Kidney tubule cell (primary cell): ENCODE measurements at places on chromosomes 2 and 18.

DNA sequence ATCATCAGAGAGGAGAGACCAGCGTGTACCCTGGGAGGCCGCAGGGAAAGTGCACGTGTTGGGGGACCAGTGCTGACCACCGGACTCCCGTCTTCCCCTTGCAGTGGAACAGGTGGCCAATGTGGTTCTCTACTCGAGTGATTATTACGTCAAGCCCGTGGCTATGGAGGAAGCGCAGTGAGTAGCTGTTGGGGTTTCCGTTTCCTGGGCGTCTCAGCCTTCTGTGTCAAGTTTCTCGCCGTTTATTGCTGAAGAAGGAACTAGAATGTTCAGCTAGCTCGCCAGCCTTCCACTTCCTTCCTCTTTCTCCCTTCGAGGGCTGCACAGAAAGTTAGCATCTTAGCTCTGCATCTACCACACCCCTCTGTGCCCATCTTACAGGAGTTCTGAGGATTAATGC, 22.8 kb upstream of the DGKD start:
- DNase-seq = no peak

DNA sequence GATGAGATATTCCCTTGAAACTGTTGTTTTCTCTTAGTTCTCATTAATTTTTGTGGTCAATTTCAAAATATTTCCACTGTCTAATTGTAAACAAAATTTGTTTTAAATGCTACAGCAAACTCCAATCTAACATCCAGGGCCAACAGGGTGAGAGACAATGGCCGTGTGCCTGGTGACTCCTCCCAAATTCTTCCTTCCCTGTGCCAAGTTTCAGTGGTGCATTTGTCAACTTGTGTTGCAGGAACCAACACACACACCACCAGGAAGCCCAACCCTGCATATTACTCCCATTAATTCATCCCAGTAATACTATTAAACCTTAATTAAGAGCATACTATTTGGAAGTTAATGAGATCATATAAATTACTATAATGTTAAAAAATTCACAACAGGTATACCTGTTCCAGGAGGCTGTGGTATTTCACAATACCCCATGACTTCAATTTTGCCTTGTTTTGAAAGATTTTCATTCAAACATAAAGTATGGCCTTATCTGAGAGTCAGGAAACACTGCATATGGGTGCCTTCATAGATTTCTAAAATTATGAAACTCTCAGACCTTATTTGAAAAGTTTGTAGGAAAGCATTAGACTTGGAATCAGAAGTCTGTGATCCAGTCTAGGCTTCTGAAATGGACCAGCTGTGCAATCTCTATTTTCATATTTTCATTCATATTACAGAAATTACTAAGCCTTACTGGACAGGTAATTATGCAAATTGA, 1.1 kb downstream of the SERPINB2 start:
- no peak for DNase-seq

GRCh38 chr2:60025496-60025895, 528.0 kb downstream of the BCL11A start:
- DNase-seq = no peak

DNA sequence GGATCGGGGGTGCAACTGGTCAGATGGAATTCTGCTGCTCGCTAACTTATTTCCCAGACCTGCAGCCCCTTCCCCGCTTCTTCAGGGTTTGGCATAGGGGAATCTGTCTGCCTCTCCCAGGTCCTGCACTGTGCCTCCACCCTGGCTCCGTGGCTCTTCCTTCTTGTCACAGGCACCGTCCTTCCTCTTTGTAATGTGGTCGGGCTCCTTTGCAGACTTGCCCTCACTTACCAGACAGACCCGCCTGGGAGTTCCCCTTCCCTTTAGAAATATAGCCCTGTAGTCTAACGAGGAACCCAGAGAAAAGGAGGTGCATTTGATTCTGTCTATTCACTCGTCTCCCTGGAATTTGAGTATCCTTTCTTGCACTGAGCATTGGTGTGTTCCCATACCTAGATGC, 63.9 kb upstream of the PAX8 start:
- no peak for DNase-seq

GRCh38 chr2:147110317-147110716, 734.5 kb upstream of the ACVR2A start:
- DNase-seq = peak; percentile 69

DNA sequence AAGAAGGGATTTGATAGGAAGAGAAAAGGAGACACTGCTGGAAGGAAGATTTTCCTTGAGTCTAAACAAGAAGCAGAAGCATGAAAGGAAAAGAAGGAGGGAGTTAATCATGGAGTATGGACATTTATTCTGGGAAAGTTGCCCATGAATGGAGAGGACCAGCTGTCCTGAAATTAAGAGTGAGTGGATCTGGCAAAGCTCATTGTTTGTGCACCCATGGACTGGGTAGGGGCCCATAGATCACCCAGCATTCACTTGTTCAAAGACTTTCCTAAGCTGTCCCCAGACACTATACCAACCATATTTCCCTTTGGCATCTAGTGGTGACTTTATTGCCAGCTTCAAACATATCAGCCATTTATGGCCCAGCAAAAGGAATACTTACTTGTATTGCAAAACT, 422.7 kb downstream of the FBXO15 start:
- DNase-seq = no peak

GRCh38 chr2:230680463-230681170, 32.0 kb upstream of the CAB39 start:
- DNase-seq = peak; percentile 75

GRCh38 chr2:47345590-47345924, 57.4 kb upstream of the MSH2 start:
- no peak for DNase-seq

- peak; percentile 66 for DNase-seq
These were observed 32.4 kb upstream of the PPM1B start for GRCh38 chr2:44136252-44136651.

DNA sequence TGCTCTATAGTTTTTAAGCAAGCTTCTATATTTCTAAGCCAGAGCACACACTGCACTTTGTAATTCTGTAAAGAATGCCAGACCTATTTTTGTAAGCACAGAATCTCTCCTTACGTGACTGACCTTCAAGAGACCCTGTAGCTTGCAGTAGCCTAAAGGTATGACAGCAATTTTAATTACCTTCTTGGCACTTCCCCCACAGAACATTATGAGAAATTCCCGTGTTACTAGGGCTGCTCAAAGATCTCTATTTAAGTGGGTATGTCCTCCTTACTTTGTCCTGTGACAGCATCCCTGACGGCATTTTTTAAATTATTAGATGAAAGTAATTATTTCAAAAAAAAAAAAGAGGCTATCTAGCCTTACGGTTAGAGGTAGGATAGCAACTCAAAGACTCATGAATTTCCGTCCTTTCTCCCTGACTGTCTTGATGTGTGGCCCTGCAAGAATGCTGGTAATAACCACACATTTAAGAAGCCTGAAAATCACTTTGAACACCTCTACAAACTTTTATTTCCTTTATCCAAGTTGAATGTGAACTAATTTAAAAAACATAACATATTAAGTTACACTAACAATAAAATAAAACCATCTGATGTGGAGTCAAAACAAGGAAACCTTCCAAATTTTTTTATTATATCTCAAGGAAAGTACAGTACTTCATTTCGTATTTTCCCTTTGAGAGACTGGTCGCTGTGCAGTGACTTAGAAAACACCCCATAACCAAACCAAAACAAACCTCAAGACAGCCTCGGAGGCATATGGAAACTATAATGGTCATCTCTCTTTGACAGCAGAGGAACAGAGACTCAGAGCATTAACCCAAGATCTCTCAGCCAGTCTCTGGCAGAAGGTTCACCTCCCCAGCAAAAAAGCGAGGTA, 54.9 kb downstream of the THUMPD2 start:
- peak; percentile 58 for DNase-seq

DNA sequence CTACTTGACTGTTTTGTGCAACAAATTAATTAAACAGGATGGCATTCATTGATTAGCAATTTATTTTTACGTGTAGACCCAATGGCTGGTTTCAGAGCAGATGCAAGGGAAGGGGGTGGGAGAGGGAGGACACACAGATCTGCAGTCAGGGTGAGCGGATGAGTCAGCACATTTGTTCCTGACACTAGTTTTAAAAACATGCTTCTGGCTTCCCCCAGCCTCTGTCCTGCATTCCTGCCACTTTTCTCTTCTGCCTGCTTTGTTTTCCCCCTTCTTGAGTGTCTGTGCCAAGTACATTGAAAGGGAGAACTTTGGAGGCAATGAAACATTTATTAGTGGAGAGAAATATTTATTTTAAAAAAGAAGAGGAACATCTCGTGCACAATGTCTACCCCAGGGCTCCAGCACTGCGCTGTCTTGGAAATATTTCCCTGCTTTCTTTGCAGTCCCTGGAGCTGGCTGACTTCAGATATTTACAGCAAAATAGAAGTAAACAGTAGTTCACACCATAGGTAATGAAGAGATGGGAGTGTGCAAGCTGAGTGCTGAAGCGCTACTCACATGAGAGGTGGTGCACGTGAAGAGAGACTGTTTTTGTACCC, 52.2 kb downstream of the NRP2 start:
- DNase-seq = peak; percentile 64

DNA sequence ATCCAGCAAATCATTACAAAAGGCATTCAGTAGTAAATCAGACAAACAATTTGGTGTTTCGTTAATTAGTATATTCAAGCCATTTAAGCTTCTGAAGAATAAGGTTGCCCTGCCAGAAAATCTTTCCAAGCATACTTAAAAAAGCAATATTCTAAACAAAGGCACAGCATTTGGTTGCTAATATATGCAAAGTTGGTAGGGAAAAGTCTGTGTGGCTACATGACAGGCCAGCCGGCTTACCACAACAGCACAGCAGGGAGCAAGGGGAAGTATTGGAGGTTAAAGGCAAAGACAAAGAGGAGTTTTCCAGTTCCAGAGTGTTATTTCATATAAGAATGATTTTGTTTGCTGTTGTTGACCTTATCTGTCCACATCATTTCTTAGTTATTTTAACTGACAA, 282.3 kb downstream of the MBD5 start:
- DNase-seq = no peak

DNA sequence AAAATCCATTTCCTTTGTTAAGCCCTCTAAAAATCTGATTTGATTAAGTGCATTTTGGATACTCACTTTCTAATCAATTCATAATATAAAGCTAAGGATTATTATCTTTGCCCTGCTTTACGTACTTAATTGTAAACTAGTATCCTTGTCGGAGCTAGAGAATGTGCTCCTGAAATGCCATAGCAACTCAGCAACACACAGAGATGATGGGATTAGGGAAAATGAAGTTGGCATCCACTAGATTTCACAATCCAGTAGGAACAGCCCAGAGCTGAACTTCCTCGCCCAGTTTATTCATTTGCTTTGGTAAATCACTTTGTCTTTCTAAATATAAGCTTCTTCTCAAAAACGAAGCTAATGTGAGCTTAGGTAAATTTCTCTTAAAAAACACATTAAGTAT, 386.3 kb downstream of the CTNNA2 start:
- no peak for DNase-seq

- peak; percentile 11 for DNase-seq
These were observed 14.0 kb upstream of the BCL2L11 start for GRCh38 chr2:111106706-111107105.

GRCh38 chr2:54617409-54617808, 106.1 kb upstream of the EML6 start:
- no peak for DNase-seq

DNA sequence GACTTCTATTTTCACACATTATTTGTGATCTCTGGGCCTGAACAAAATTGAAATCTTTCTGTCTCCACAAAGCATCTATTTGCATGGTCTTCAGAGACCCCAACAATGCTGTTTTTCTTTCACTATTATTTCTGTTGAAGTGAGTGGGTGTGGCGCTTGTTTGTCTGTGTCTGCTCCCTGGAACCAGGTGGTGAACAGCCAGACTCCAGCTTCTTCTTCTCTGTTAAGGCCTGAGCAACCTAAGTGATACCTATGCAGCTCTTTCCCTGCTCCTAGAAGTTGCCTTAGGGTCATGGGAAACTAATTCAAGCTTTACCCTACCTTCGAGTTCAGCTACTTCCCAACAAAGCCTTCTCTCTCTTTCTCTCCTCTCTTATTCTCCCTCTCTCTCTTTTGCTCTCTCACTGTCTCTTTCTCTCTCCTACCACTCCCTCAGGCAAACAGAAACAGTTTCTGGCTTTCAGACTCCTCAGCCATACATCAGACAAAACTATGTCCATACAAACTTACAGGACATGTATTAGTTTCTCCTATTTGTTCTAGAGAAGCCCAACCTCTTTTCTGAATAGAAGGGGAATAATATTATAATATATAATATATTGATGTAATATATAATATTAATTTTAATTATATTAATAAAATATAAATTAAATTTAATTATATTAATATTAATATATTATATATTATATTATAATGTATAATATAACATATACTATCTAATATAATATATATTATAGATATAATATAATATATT, 552.5 kb downstream of the DSC3 start:
- DNase-seq = no peak

DNA sequence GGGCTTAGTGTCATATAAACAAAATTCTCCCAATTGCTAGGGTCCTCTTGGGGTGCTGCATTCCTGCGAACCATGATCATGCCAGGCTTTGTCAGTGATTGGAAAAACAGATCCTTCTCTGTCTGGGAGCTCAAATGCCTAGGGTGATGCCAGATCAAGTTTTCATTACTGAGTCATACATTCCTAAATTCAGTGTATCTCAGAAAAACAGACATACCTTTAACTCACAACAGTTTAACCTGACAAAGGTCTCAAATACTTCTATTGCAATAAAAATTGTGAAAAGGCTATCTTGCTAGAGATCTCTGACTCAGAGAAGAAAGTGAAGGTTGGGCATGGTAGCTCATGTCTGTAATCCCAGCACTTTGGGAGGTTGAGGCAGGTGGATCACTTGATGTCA, 86.9 kb downstream of the SH3YL1 start:
- peak; percentile 56 for DNase-seq

DNA sequence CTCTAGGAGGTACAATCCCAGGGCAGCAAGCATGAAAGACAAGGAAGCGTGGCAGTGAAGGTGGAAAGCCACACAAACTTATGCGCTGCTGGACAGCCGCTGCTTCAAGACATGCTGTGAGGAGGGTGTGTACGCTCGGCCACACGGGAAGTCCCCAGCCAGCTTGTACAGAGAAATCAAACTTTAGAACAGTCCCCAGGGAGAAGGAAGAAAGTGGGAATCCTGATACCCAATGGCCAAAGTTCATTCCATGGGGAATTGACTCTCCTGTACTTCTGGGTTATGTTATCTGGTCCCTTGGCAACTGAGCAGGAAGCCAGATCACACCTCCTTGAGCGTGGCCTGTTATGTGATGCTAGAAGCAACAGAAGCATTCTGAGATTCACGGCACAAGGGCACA, 86.1 kb upstream of the BOD1L2 start:
- DNase-seq = no peak

DNA sequence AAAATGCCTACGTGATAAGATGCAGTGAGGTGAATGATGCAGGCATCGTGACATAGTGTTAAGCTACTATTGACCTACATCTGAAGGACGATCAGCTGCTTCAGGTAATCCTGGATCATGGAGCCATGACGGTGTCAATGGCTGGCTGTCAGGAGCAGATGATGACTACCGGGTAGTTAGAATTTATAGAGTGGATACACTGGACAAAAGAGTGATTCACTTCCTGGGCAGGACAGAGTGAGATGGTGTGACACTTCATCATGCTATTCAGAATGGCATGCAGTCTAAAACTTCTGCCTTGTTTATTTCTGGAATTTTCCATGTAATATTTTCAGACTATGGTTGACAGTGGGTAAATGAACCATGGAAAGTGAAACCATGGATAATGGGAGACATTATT, 29.5 kb downstream of the METTL8 start:
- DNase-seq = peak; percentile 93
